ENCODE measurements at places on chromosomes 7 and 10. TPM values are rescaled to one million over a fixed set of nuclear protein-coding genes. Genes with fewer than 3 reads are reported as not detected.

DNA sequence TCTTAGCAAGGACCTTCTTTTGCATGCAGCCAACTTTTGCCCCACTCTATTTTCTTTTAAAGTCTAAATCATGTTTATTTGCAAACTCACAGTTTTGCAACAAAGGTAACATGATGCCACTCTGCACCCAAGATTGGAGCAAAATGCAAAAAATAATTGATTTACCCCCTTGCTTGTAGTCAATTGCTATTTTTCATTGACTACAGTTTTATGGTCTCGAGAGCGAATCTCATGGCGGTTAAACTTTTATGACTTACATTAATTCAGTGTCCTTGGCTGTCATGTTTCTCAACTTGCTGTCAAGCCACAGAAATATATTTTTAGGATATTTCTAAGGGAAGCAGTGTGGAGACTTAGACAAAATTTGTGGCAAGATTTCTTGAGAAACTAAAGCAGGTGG lies 110.0 kb upstream of the JCAD start:
- DNase-seq, result no peak

The PALD1 gene
- 9.6 TPM for total RNA-seq

The NUTM2E gene
- 0.86 TPM for total RNA-seq

The RRP12 gene
- 34.5 TPM for total RNA-seq

The EPO gene
- 0.22 TPM for total RNA-seq

- no peak for DNase-seq
Observed at GRCh38 chr10:43960981-43961380, 312.3 kb upstream of the ZNF32 start.

GRCh38 chr10:86969421-86970041 lies 1.2 kb downstream of the ADIRF start:
- DNase-seq, result no peak

DNA sequence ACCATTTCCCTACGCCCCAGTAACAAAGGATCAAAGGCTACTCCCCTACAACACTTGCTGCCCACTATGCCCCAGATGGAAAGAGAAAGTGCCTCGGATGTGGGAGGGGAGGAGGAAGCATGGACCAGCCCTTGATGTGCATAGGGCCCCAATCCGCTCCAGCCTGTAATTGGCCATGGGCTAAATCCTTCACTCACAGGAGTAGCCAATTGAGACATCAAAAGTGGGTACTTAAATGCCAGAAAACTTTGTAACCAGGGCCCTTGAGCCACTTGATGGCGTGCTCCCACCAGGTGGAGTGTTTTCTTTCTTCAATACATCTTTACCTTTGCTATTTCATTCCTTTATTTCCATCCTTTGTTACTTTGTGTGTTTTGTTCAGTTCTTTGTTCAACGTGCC lies 500.5 kb upstream of the LRRN3 start:
- no peak for DNase-seq

DNA sequence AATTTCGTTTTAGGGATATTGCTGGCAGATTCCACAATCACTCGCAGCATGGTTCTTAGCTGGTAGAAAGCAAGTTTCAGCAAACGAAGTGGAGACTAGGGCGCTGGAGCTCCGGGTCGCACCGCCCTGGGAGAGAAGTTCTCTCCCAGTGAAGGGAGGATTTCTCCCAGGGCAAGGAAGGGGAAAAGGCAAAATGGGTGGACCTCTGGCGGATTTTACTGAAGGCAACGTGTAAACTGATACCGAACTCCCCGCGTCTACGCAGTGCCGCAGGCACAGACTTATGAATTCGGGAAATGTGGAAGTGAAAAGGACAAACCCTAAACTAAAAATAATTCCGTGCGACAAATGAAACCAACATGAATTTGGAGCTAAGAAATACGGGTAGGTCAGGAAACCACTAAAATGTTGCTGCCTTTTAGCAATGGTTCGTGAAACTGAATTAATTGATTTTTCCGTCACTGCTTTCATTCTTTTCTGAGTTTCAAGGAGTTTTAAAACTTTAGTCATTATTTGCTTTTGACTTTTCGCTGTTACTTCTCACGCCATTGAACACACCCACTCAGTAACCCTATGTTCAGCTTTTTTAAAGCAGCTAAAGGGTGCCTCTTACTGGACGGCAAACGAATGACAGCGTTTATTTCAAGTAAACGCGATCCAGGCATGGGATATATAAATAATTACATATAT lies at the start of gene MYOF:
Gene MYOF, minus strand, starts transcription at position 190 of the 690 bp plus-strand sequence. Its CDS starts 140 bp downstream, at position 50.
- DNase-seq, result peak; percentile 67
